ENCODE measurements at places on chromosomes 2 and 18.

DNA sequence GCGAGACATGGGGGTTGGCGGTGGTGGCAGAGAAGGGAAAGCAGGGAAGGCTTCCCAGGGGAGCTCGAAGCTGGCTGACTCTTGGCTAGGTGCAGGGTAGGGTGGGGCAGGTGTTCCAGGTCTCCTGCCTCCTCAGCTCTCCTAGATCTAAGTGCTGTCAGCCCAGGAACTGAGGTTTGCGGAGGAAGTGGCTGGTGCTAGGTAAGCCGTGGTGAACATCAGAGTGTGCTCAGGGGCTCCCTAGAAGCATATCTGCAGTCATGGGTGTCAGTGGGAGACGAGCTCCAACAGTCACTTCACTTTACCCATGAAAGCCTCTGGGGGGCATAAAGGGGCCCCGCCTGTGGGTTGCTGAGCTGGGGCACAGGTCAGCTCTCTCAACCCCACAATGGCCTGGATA is 34.1 kb downstream of the ARHGEF4 start:
- no peak for DNase-seq

- no peak for DNase-seq
Measured at GRCh38 chr2:138713504-138713903, 66.7 kb downstream of the NXPH2 start.

DNA sequence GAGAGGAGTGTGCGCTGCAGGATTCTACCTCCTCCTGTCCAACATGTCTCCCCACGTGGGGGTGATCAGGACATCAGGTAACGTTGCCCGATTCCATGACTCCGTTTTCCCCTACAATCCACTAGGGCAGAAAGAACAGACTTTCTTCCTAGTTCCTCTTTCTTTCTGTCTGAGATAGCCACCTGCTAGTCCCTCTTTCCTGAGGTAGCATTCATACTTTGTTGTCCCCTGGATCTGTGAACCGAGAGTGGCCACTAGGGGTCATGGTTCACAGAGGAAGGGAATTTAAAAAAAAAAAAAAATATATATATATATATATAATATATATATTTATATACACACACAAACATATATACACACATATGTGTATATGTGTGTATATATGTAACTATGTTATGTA is 210.0 kb upstream of the ZNF521 start:
- DNase-seq: no peak

DNA sequence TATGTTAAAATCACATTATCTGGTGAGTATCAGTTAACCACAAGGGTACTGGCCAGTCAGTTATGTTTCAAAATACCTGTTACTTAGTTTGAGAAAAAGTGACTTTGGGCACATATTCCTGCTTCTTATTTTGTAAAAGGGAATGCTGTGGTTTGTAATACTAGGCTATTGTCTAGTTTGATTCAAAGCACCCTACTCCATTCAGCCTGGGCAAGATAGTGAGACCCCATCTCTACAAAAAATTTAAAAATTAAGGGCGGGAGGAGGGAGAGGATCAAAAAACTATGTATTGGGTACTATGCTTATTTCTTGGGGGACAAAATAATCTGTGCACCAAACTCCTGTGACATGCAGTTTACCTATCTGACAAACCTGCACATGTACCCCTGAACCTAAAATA is 18.9 kb downstream of the MBD5 start:
- DNase-seq: no peak

- DNase-seq: no peak
Measured at GRCh38 chr18:33076601-33077000, 303.8 kb upstream of the KLHL14 start.
